NCI-H1694 treated with DMSO at 0.1 percent for 48 hours (cell line): ENCODE measurements at places on chromosomes 5 and 9.

GRCh38 chr5:177462021-177462670 lies 11.3 kb downstream of the DBN1 start:
- no peak for DNase-seq

DNA sequence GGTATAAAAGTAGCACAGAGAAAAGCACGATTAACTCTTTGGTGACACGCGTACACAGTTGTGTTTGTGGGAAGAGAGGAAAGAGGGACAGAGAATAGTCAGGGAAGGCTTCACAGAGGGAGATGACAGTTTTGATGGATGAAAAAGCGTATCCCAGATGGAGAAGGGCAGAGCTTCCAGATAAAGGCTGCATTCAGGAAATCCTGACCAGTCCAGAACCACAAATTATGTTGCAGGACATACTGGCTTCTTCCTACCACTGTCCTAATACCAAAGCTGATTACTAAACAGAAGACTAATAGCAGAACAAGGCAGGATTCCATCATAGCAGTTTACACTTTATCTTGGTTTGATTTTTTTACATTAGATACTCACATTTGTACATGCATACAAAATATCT lies 34.5 kb downstream of the SLC31A2 start:
- no peak for DNase-seq

DNA sequence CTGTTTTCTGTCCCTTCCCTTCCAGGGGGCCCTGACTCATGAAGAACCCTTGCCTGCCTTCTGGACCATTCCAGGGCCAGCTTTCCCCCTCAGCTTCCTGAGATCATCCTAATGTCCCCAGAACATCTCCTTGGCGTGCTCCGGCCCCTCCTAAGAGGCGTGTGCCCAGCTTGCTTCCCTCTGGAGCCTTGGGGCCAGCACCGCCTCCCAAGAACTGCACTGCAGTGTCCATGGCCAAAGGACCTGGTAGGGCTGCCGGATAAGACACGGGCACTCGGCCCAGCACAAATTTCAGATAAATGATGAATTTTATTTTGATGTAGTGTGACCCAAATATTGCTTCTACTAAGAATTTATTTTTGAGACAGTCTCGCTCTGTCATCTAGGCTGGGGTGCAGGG lies 20.7 kb upstream of the SLC12A7 start:
- DNase-seq = no peak

DNA sequence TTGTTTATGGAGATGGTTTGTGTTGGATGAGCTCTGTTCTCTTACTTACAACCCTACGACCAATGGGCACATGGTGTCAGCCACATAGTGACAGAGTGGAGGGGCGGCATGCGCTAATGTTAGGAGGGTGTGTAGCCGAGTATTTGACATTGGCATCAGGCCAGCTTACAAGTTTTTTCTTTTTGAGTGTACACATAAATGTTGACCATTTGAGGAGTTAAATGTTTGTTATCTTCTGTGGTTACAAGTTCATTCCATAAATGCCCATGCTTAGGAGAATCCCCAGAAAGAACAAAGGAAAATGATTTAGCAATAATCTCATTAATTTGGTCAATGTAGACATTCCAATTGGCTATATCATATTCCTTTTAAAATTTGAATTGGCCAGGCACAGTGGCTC lies 180.1 kb upstream of the ELL2 start:
- no peak for DNase-seq

GRCh38 chr9:126618190-126618584 lies 4.5 kb downstream of the LMX1B start:
- no peak for DNase-seq

DNA sequence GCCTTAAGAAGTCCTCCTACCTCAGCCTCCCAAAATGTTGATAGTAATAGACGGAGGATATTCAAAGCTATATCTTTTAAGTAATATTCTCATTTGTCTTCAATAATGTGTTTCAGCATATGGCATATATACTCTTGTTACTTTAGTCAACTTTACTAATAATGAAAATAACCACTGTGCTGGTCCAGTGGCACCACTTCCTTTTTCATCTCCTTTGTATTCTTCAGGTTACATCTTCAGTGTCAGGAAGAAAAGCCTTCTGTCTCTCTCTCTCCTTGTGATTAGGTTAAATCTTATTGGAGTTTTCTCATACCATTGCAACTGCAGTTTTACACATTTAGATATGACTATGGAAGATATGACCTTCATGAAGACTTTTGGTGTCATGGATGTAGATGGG lies 31.3 kb downstream of the PARP8 start:
- no peak for DNase-seq
